SJSA1 (cell line): ENCODE measurements at places on chromosomes 4 and X. TPM values are rescaled to one million over a fixed set of nuclear protein-coding genes. Genes with fewer than 3 reads are reported as not detected.
A peak's percentile ranks its signal among the peaks of the same experiment; 100 is the strongest.

ARSH gene
- total RNA-seq = not detected in 2 replicates

- H3K27me3 ChIP-seq = no peaks in the 10 kb centered on the region
- H3K4me3 ChIP-seq = no peak overlapping the region
- no peak overlapping the region for H3K27ac ChIP-seq
Measured at GRCh38 chr4:116099596-116099995, 985.8 kb downstream of the TRAM1L1 start.

DNA sequence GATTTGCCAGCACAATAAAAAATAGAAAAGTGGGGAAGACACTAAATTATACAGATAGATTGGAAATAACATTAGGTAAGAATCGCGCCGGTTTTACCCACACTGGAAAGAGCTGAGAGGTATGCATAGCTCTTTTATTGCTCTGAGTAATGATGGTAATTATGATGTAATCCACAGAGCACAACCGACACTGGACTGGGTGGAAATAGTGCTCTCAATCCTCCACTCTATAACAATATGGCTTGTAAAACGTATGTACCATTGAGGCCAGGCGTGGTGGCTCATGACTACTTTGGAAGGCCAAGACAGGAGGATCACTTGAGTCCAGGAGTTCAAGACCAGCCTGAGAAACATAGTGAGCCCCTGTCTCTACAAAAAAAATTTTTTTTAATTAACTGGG, 104.3 kb upstream of the RAPGEF2 start:
- no peak overlapping the region; the same call in 1 of the 2 replicates for H3K27ac ChIP-seq
- H3K36me3 ChIP-seq = no peaks in the 10 kb centered on the region
- DNase-seq = no peak
- H3K4me1 ChIP-seq = peaks cover 19% of the 10 kb centered on the region

CLDN22 gene
- not detected in 2 replicates for total RNA-seq

MAGEA11 gene
- total RNA-seq = not detected in 2 replicates

DNA sequence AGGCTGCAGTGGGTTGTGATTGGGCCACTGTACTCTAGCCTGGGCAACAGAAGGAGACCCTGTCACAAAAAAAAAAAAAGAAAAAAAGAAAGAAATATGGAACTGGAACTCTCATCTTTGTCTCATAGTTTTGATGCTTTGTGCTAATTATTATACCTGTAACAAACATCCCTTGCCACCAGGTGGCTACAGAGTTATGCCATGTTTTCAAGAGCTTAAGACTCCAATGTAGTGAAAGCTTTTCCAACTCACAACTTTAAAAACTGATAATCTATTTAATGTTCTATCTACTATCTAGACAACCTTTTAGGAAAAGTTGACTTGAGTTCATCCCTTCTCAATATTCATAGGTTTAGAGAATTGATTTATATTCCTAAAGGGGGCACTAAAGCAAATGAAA, 42.4 kb downstream of the HTR2C start:
- no peak overlapping the region for H3K27ac ChIP-seq
- no peaks in the 10 kb centered on the region for H3K36me3 ChIP-seq
- no peaks in the 10 kb centered on the region for H3K27me3 ChIP-seq

- no peak overlapping the region for H3K4me3 ChIP-seq
- no peak overlapping the region for H3K27ac ChIP-seq
- peaks cover 3% of the 10 kb centered on the region; the same call in 1 of the 2 replicates for H3K4me1 ChIP-seq
- no peak for DNase-seq
- H3K27me3 ChIP-seq = no peaks in the 10 kb centered on the region
Measured at GRCh38 chr4:7752649-7753048, 187.0 kb downstream of the AFAP1 start.

LANCL3 gene
- total RNA-seq = 0.03 TPM in 1 of 2 replicates, not detected in the other

BGN gene
- total RNA-seq = 0.08 TPM in 1 of 2 replicates, not detected in the other

CCSER1 gene
- not detected in 2 replicates for total RNA-seq

DNA sequence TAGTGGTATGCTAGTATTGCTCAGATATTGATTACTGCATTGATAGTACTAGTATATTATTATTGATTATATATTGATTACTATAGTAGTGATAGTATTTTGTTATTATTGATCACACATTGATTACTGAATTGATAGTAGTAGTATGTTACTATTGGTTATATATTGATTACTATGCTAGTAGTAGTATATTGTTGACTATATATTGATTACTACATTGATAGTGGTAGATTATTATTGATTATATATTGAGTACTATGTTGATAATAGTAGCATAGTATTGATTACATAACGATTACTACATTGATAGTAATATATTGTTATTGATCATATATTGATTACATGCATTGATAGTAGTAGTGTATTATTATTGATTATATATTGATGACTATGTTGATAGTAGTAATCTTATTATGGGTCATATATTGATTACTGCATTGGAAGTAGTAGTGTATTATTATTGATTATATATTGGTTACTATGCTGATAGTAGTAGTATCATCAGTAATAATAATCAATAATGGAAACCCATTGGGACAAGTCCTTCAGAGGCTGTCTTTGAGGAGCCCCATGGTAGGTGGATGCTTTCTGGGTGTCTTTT, 30.6 kb downstream of the GYG2 start:
- H3K4me3 ChIP-seq = no peak overlapping the region
- no peaks in the 10 kb centered on the region for H3K27me3 ChIP-seq
- no peak overlapping the region for H3K27ac ChIP-seq
- peaks cover 7% of the 10 kb centered on the region for H3K4me1 ChIP-seq

- no peak overlapping the region for H3K27ac ChIP-seq
- H3K4me1 ChIP-seq = no peaks in the 10 kb centered on the region
- H3K27me3 ChIP-seq = no peaks in the 10 kb centered on the region
- no peak for DNase-seq
- no peaks in the 10 kb centered on the region for H3K36me3 ChIP-seq
Measured at GRCh38 chrX:119677654-119677981, 15.3 kb downstream of the SEPTIN6 start.

DNA sequence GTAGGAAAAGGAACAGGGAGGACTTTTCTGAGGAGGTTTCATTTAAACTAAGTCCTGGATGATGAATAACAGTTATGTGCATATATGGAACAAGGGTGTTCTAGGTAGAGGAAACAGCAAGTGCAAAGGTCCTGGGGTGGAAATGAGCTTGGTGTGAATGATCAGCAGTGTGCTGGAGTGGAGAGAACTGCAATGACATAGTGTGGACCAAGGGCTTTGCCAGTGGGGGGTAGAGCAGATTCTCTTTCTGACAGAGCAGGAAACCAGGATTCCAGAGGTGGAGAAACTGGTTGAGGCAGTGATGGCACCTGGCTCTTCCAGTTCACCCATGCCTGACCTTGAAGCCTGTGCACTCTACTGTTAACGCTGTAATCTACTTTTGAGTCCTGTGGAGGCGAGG, 1.7 kb downstream of the PPP1R3F start:
- no peaks in the 10 kb centered on the region for H3K27me3 ChIP-seq
- no peak for DNase-seq
- H3K27ac ChIP-seq = no peak overlapping the region
- no peak overlapping the region for H3K4me3 ChIP-seq
- peaks cover 16% of the 10 kb centered on the region for H3K36me3 ChIP-seq

- H3K4me1 ChIP-seq = peaks cover 16% of the 10 kb centered on the region
- no peaks in the 10 kb centered on the region for H3K27me3 ChIP-seq
- H3K36me3 ChIP-seq = peaks cover 41% of the 10 kb centered on the region
- peak within 1 kb of the TSS; percentile 97 for H3K27ac ChIP-seq
Measured at GRCh38 chrX:154397888-154398667, at the start of gene RPL10. RPL10 (plus strand) TSS chrX:154398377; CDS start chrX:154398520, 143 bp downstream.

CTBP1 gene
- 80.9 and 89.3 TPM in 2 replicates for total RNA-seq

GRCh38 chr4:37441231-37442061, 196.9 kb downstream of the NWD2 start:
- H3K4me1 ChIP-seq = no peaks in the 10 kb centered on the region
- H3K27ac ChIP-seq = no peak overlapping the region
- no peaks in the 10 kb centered on the region for H3K36me3 ChIP-seq
- DNase-seq = no peak
- H3K27me3 ChIP-seq = no peaks in the 10 kb centered on the region; the same call in 1 of the 2 replicates
- H3K4me3 ChIP-seq = no peak overlapping the region

GRCh38 chr4:18138076-18138665, 116.6 kb upstream of the LCORL start:
- H3K27me3 ChIP-seq = no peaks in the 10 kb centered on the region
- no peak for DNase-seq
- H3K27ac ChIP-seq = no peak overlapping the region
- no peaks in the 10 kb centered on the region for H3K36me3 ChIP-seq

DNA sequence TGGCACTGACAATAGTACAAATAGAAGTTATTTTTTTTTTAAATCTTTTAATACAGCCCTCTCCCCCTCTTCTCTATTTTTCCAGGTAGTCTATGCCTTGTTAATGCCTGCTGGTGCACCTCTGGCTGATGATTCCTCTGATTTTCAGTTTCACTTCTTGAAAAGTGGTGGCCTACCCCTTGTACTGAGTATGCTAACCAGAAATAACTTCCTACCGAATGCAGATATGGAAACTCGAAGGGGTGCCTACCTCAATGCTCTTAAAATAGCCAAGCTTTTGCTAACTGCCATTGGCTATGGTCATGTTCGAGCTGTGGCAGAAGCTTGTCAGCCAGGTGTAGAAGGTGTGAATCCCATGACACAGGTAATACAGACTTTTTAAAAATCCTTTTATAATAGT, 99.1 kb downstream of the USP9X start:
- no peaks in the 10 kb centered on the region for H3K4me1 ChIP-seq
- H3K27ac ChIP-seq = no peak overlapping the region
- H3K36me3 ChIP-seq = peaks cover 12% of the 10 kb centered on the region
- H3K27me3 ChIP-seq = no peaks in the 10 kb centered on the region

DNA sequence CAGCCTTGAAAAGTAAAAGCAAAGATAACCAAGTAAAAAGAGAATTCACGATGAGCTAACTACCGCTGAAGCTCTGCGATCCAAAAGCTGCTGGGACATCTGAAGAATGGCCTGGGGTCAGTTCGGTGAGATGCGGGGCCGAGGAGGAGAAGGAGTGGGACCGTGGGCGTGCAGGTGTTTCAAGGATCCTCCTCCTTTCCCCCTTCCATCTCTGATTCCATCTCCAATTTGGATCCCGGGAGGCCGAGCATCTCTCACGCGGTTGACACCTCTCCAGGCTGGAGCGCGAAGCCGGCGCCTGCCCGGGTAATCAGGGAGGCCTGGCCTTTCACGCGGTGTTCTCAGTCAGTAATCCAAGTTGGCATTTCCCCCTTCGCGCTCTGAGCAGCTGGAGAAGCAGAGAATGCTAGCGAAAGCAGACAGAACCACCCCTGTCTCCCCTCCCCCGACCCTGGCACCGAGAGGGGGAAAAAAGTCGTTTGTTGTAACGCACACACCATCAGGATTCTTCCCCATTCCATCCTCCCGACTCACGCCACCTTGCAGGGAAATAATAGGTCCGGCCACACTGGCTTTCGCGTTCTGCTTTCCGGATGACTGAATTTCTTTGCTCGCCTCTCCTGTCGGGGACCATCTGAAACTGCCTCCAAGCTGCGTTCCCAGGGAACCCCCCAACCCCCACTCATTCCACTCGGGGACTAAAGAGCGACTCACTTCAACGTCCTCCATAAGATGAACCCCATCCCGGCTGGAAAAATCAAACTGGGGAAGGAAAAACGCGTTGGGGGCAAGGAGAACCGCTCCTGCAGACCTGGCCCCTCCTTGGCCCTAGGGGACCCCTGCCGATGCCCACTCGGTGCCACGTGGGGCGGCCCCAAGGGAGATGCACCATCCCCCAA, 6.5 kb downstream of the NEUROG2 start:
- H3K4me1 ChIP-seq = peaks cover 1% of the 10 kb centered on the region
- H3K4me3 ChIP-seq = no peak overlapping the region
- H3K27ac ChIP-seq = no peak overlapping the region
- DNase-seq = no peak
- H3K27me3 ChIP-seq = peaks cover 56% of the 10 kb centered on the region
- no peaks in the 10 kb centered on the region for H3K36me3 ChIP-seq

GRCh38 chrX:42602136-42602535, 175.8 kb downstream of the PPP1R2C start:
- no peak overlapping the region for H3K27ac ChIP-seq
- no peaks in the 10 kb centered on the region for H3K36me3 ChIP-seq
- no peak overlapping the region for H3K4me3 ChIP-seq
- H3K27me3 ChIP-seq = no peaks in the 10 kb centered on the region
- no peaks in the 10 kb centered on the region for H3K4me1 ChIP-seq
- DNase-seq = no peak

- no peaks in the 10 kb centered on the region for H3K4me1 ChIP-seq
- H3K36me3 ChIP-seq = no peaks in the 10 kb centered on the region
- H3K27ac ChIP-seq = no peak overlapping the region
- DNase-seq = no peak
- no peaks in the 10 kb centered on the region for H3K27me3 ChIP-seq
Measured at GRCh38 chr4:13492747-13493146, 8.6 kb upstream of the RAB28 start.

ERAS gene
- total RNA-seq = not detected in 2 replicates

- H3K4me1 ChIP-seq = no peaks in the 10 kb centered on the region; the same call in 1 of the 2 replicates
- H3K4me3 ChIP-seq = no peak overlapping the region
- H3K36me3 ChIP-seq = no peaks in the 10 kb centered on the region
- no peak overlapping the region for H3K27ac ChIP-seq
- DNase-seq = no peak
Measured at GRCh38 chrX:116284400-116284799, 113.9 kb downstream of the AGTR2 start.

DNA sequence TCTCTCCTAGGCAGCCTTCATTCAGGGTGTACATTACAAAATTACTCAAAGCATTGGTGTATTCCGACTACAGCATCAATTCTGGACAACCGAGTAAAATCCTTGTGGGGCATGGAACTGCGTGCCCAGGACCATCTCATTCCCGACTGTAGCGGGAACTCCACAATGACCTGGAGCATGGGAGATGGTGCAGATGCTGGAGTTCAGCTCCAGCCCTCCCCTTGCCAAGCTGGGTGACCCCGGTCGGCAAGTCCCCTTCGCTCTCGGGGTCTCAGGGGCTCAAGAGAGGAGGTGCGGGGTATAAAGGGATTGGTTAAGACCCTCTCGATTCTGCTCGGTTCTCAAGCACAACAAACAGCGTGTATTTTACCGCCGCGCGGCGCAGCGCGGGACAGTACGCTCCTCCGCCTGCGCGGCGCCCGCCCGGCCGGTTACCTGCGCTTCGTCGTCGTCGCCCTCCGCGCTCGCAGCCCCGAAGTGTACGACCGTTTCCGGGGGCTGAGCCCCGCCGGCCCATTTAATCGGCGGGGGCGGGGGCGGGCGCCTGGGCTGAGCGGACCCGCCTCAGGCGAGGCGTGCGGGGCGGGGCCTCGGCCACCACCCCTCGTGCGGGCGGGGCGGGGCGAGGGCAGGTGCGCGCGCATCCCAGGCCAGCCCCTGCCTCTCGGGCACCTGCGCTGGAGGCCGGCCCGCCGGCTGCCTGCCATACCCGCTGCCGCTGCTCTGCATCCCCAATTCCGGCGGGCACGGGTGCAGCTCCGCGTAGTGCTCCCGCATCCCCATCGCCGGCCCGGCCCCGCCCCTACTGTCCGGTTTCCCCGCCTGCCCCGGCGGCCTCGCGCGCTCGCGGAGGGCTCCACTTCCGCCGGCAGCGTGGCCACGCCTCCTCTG, at the start of gene G6PD:
G6PD (minus strand) TSS at position 493 of the 891 bp plus-strand sequence. CDS start 691 bp downstream, outside the sequence.
- H3K4me1 ChIP-seq = peaks cover 43% of the 10 kb centered on the region
- H3K27me3 ChIP-seq = no peaks in the 10 kb centered on the region
- H3K4me3 ChIP-seq = peak within 1 kb of the TSS; percentile 83
- peak within 1 kb of the TSS; percentile 79 for H3K27ac ChIP-seq

GRCh38 chrX:17537723-17538243, 162.8 kb downstream of the NHS start:
- no peaks in the 10 kb centered on the region for H3K27me3 ChIP-seq
- no peak overlapping the region for H3K4me3 ChIP-seq
- H3K4me1 ChIP-seq = no peaks in the 10 kb centered on the region
- DNase-seq = no peak
- no peak overlapping the region for H3K27ac ChIP-seq
- H3K36me3 ChIP-seq = no peaks in the 10 kb centered on the region

AFM gene
- total RNA-seq = not detected in 2 replicates

GRCh38 chr4:26197018-26197779, 123.6 kb upstream of the RBPJ start:
- peaks cover 13% of the 10 kb centered on the region for H3K4me1 ChIP-seq
- no peaks in the 10 kb centered on the region for H3K27me3 ChIP-seq
- H3K27ac ChIP-seq = peak overlapping the region; percentile 38; the same call in 1 of the 2 replicates
- peak; percentile 78 for DNase-seq

NKX6-1 gene
- total RNA-seq = 2.5 and 3.3 TPM in 2 replicates
